Stimulated activated memory B cell treated with anti-CD40 and anti-IgM and Interleukin-4, amounts not matched to agents 10 μg/mL and 1 μg/mL and 100 μg/mL, for 72 hours (primary cell): ENCODE measurements at places on chromosomes 12 and 14.
A peak's percentile ranks its signal among the peaks of the same experiment; 100 is the strongest.

DNA sequence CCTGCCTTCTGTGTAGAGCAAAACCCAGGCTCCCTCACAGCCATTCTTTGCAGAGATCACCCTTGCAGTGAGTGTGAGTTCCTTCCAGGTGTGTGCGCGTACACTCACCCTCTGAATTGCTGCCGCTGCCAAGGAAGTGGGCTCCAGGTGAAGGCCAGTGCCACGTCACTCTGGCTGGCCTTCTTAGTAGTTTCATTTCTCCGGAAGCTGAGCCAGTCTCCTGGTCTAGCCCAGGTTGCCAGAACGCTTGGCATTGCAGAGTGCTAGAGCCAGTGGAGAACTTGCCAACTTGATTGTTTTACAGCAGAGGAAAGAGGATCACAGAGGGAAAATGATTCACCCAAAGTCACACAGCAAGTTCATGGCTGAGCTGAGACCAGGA lies 11.0 kb downstream of the CBLN3 start:
- ATAC-seq: no peak

DNA sequence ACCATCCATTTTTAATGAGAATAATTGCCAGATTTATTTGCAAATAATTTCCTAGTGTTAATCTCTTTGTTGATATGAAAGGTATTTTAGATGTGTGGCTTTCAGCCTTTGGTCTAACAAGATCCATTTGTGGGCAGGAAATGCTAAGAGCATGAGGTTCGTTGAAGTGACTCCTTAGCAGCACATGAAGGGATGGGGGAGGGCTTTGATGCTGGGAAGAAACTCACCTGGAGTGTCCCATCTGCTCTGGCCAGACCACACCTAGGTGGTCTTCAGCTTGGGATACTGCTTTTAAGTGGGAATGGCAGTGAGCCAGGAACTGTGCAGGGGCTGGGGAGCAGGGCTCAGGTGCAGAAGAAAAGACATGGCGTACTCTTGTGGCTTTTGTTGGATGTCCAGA lies 13.6 kb downstream of the SFSWAP start:
- no peak for ATAC-seq

- no peak for ATAC-seq
Observed at GRCh38 chr12:27975222-27976136, 2.9 kb upstream of the PTHLH start.

GRCh38 chr12:68465227-68465626 lies 133.1 kb upstream of the MDM1 start:
- ATAC-seq: no peak

GRCh38 chr12:98343002-98343567 lies 172.3 kb upstream of the TMPO start:
- no peak for ATAC-seq

GRCh38 chr12:6532927-6533652 lies 1.2 kb upstream of the GAPDH start:
- peak; percentile 2 for ATAC-seq

DNA sequence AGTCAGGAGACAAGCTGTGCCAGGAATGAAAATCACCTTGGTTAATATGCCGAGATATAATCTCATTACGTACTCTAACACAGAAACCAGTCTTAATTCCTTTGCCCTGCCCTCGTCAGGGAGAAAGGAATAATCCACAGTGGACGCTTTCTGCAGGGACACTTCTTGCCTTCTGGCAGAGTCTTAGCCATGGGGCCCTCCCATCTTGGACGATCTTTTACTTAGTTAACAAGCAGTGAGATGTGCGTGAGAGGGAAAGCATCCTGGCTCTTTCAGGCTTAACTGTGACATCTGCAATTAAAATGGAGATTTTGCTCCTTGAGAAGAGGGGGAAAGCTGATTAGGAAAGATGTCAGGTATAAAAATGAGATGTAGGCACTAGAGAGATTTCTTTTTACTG lies 246.4 kb downstream of the TMEM132C start:
- ATAC-seq: no peak
